ENCODE measurements at places on chromosomes 12 and 14.

DNA sequence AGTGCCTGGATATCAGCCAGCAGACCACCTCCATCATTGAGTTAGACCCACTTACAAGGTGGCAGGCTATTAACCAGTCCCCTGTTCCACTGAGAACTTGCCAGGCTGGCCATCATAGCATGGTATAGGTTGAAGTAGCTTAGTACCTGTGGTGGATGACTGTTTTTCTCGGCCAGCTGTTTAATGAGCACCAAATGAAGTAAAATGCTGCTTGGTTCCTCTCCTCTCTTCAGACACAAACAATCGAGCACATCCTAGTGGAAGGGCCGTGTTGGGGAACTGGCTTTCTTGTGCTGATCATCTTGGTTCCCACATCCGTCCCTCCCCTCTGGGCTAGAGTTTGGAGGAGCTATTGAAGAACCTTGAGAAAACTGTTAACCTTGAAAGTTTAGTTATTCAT is 486.2 kb downstream of the RAD51B start:
- no peak for DNase-seq

GRCh38 chr14:81165188-81165587 is 55.6 kb downstream of the GTF2A1 start:
- no peak for DNase-seq

GRCh38 chr12:68392376-68392775 is 60.2 kb upstream of the MDM1 start:
- DNase-seq, result no peak

- DNase-seq, result no peak
Measured at GRCh38 chr12:77625441-77625840, 205.3 kb upstream of the NAV3 start.

All from NCI-H510A treated with DMSO at 0.1 percent for 48 hours (cell line).